HepG2 (cell line): ENCODE measurements at places on chromosomes 11 and 22. TPM values are rescaled to one million over a fixed set of nuclear protein-coding genes. Genes with fewer than 3 reads are reported as not detected.

GRCh38 chr11:42913731-42914130 lies 398.1 kb upstream of the API5 start:
- no peak for DNase-seq

DNA sequence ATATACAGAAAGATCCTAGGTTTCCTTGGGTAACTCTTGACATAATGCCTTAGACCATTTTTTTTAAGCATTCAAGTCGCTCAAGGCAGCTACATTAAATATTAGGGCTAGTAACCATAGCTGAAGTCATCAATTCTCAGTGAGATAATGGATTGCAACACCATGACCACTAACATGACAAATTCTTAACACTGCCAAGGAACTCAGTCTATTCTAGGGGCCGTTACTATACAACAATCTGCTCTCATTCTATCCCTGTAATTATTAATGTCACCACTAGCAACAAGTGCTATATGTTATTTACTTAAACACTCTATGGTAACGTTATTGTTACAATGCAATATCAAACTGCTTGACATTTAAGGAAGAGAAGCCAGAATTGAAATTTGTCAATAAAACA lies 3.2 kb upstream of the STK33 start:
- DNase-seq, result no peak

DNA sequence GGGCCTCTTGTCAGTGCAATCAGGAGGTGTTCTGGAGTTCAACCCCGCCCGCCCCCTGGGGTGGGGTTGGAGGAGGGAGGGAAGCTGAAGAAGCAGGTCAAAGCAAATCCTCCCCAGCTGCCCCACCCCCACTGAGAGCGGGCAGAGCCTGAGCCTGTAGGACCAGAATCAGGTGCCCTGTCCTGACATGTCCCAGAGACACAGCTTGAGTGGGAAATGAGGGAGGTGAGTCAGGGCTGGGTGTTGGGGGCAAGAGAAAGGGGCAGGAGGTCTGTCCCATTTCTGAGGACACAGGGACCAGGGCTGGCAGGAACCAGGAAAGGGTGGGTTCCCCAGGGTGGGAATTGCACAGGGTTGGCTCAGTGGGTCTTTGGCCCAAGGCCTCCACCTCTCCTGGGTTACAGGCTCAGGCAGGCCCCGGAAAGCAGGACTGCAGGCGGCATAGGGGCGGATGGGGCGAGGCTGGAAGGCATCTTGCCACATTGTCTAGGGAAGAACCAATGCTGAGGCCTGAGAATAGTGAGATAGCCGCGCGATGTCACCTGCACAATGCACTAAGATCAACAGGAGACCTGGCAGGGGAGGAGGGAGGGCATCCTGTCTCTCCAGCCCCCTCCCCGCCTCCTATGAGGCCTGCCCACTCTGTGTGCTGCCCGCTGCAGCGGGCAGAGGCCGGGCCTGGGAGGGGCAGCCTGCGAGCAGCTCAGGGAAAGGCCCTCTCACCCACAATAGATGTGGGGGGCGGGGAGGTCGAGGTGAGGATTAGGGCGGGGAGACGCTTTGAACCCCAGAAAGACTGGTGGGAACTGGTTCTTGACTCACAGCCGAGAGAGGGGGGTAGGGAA lies 32.4 kb downstream of the NECTIN1 start:
- DNase-seq, result no peak

DNA sequence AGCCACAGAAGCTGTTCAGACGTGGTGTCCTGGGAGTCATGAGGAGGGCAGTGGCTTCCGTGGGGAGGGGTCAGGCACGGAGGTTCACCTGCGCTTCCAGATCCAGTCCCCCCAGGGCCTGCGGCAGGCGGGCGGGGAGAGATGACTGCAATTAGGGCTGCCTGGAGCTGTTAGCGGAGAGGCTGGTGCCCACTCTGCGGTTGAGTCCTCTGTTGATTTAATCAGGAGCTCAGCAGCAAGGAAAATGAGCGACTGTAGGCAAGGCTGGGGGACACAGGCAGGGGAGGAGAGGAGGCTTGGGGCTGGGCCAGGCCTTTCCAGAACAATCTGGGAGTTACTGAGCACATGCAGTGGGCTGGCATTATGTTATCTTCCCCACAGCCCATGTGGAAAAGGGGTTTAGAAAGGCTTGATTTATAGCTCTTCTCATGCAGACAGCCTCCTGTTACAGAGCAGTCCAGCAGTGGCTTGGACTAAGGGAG lies 13.1 kb downstream of the PLCB3 start:
- no peak for DNase-seq

Gene SMIM35
- not detected in 2 replicates for total RNA-seq

Gene RASL10A
- total RNA-seq, result 0.22 TPM in 1 of 2 replicates, not detected in the other

Gene ANO5
- 0.02 TPM in 1 of 2 replicates, not detected in the other for total RNA-seq
